ENCODE measurements at places on chromosomes 6 and 20.

GRCh38 chr6:69825904-69826303 is 29.1 kb upstream of the LMBRD1 start:
- no peak for DNase-seq

GRCh38 chr6:26355366-26355765 is 9.6 kb upstream of the BTN3A2 start:
- DNase-seq, result no peak

DNA sequence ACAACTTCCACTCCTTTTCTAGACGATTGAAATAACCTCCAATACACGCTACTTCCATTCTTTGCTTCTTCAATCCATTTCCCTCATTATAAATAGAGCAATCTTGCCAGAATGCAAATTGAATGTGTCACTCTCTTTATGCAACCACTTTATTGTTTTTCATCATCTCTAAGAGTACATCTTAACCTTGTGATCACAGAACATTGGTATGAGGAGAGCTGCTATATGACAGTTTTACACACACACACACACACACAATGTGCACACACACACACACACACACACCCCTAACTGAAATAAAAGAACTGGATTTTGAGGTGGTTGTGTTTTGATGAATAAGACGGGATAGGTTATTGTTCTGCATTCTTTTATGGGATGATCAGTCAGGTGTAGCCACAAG is 187.0 kb downstream of the HDGFL1 start:
- DNase-seq, result no peak

- no peak for DNase-seq
Measured at GRCh38 chr20:45044601-45045000, 56.3 kb downstream of the KCNS1 start.

- no peak for DNase-seq
Measured at GRCh38 chr6:453152-453551, 61.6 kb downstream of the IRF4 start.
